HTR-8/SVneo (cell line): ENCODE measurements at places on chromosomes 5 and 9.

DNA sequence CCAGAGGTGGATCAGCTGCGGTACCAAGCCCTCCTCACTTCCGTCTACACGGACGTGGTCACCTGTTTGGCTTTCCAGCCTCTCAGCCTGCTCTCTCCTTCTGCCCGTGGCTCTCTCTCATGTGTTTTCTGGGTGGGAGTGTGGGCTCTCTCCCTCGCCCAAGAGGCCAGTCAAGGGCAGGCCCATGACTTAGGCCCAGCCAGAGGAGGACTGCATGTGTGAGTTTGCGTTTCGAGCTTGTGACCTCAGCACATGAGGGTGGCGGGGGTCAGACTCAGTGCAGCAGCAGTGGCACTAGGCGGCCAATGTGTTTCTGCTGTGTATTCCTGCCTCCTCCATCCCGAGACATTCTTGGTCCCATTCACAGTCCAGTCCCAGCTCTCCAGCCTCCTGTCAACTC is 82.5 kb upstream of the SMIM23 start:
- DNase-seq: no peak

- DNase-seq: no peak
Measured at GRCh38 chr5:17364987-17365810, 132.8 kb upstream of the TAF11L2 start.

DNA sequence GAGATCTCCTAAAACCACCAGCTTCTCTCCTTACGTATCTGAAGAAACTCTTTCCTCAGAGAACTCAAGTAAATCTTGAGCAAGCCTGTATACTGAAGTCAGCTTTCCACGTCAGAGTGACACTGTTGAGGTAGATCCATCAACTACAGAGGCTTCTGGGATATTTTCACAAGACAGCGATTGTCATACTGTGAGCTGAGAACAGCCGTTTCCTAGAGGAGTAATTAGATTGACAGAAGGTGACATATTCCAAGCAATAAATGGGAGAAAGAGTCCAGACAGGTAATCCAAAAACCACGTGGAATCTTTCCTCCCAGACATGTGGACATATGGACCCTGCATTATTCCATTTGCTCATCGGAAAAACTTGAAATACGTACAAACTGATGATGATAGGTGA is 117.2 kb downstream of the MEF2C start:
- no peak for DNase-seq

- no peak for DNase-seq
Measured at GRCh38 chr9:125635888-125636287, 71.1 kb downstream of the MAPKAP1 start.

DNA sequence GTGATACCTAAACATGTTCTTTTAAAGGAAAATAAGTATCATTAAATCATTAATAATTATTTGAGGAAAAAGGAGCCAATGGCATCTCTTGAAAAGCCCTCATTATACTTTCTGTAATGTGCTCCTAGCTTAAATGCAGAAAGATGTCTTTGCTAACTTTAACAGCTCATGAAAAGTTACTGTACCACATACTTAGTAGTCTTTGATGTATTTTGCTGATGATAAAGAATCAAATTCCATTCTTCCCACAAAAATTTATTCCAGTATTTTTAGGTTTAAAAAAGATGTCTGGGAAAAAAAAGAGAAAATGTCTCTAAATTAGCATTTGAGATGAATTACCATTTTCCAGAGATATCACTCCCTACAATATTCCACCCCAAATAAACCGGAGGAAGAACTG is 112.5 kb downstream of the PPP2R2B start:
- no peak for DNase-seq

DNA sequence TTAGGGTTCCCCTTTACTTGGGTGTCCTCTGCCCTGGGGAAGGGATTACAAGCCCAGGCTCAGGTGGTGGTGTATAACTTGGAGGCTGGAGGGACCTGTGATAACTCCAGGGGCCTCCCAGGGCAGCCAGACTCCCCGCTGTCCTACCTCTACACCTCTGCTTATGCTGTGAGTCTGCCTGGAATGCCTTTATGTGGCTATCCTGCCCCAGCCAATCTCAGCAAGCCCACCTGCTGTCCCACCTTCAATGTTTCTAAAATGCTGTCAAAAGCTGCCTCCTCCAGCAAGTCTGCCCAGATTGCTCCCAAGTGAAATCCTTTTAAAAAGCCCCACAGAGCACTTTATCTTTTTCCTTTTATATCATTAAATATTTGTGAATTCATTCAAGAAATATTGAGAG is 39.3 kb downstream of the DAB2IP start:
- DNase-seq: no peak
